Activated CD4-positive, alpha-beta T cell treated with anti-CD3 and anti-CD28 coated beads, Interleukin-2, Interleukin-4, amounts not matched to agents 100 ng/mL and 50 ng/mL, durations not matched to agents 16 hours and 8 hours (primary cell): ENCODE measurements at places on chromosomes 7 and 10.

DNA sequence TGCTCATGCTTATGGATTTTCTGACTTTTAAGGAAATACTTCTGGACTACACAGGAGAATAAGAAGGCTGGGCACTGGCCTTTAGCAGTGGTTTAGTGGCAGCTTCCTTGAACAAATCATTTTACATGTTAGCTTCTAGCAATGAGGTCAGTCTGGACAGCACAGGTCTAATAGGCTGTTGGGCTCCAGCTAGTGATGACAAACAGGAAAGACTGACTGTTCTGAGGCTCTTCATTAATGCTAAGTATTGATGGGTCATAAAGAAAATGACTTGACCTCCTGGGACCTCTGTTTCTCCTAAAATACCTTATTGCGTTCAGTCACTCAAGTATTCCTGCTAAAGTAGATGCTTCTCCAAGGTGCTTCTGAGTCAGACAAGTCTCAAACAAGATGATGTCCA lies 4.9 kb upstream of the RHOBTB1 start:
- no peak for DNase-seq

DNA sequence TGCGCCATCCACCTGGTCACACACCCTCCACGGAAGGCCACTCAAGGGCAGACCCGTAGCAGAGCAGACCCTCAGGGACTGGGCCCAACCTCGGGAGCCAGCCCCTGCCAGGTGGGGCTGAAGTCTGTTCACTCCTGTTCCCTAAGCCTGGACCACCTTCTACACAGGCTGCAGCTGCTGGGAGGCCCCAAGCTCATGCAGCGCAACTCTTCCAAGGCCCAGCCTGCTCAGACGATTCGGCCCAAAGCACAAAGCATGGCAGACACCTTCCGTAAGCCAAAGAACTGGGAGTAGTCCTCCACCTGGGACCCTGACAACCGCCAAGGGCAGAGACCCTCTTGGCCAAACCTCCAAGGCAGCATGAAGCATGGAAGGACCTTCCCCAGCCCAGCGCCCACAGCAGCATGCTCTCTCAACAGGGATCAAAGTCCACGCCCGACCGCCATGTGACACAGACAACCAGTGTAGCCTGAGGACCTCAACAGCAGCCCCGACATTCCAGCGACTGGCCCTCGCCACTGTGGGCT lies 11.5 kb downstream of the SHH start:
- no peak for DNase-seq

GRCh38 chr10:33822774-33823173 lies 488.3 kb upstream of the NRP1 start:
- no peak for DNase-seq

- DNase-seq, result no peak
Measured at GRCh38 chr7:4687956-4688355, 5.9 kb downstream of the FOXK1 start.

GRCh38 chr7:128891110-128891941 lies 19.2 kb downstream of the KCP start:
- no peak for DNase-seq

DNA sequence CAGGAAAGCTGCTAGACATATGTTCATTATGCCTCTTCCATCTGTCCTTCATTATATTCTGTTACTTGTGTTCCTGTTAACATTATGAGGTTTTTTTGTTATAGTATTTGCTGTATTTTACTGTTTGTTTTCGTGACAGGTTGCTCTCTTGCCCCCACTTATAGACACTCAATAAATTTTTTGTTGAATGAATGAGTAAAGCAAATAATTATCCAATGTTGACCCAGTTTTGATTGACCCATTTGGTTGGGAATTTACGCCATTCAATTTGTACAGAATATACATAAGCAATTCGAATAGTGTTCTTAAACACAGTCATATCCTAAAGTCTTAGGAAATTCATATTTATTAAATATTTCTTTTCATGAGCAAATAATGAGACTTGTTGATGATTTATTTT lies 11.8 kb downstream of the CCSER2 start:
- DNase-seq, result no peak

DNA sequence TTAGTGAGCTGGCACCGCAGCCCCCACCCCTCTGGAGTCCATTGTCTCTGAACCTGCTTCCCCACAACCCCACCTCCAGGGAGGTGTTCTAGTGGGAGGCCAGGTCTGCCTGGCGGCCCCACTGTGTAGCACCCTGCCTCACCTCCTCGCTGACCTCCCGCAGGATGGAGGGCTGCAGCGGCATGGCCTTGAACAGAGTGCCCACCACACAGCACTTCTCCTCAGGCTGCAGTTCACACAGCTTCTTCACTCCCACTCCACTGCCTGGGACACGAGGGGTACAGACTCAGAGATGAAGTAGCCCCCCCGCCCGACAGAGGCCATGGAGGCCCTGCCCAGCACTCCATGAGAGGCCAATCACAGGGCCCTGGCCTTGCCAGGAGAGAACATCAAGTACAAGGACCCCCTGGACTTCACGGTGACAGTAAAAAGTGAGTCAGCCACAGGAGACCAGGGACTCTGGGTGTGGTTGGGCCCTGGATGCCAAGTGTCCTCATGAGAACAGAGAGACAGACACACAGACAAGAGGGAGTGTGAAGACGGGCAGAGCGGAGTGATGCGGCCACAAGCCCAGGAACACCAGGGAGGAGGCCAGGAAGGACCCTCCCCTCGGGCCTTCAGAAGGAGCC lies 5.4 kb downstream of the POLD2 start:
- no peak for DNase-seq

- DNase-seq, result no peak
Measured at GRCh38 chr7:17152721-17153120, 145.7 kb upstream of the AHR start.

DNA sequence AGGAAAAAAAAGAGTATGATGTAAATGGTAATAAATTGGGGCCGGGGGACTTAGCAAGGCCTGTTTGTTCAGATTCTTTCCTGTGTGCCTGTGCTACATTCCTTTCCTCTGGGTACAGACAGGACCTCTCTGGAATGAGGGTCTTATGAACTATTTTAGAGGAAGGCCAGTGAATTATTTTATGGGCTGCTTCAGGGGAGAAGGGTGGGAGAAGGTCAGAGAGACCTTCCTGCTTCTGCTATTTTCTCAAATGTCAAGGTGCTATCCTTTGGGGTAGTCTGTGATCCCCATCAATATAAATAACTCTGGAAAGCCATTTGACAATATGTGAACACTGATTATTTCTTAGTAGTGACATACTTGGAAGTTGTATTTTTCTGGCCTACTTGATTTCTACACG lies 426.5 kb downstream of the SH2D4B start:
- no peak for DNase-seq

DNA sequence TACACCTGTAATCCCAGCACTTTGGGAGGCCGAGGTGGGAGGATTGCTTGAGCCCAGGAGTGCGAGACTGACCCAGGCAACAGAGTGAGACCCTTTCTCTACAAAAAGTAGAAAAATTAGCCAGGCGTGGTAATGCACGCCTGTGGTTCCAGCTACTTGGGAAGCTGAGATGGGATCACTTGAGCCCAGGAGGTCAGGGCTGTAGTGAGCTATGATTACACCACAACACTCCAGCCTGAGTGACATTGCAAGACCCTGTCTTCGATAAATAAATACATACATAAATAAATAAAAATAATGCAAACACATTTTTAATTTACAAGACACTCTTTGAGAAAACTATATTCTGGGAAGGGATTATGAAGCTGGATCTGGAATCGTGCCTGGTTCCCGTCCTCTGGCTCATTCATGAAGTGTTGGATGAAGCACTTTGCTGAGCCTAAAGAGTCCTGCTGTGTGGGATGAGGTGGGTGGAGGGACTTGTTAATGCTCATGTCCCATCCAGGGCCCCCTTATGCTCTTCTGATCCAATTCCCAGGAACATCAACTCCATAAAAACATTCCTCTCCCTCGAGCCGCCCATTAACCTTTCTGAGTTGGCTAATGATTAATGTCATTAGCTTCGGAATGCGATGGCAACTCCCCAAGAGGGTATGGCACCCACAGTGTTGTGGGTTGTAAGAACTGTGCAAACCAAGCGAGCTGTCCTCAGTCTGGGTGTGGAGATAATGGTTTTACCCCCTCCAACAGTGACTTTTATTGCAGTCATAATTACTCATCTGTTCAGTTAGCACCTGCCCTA lies 236.3 kb downstream of the BAMBI start:
- DNase-seq, result no peak

DNA sequence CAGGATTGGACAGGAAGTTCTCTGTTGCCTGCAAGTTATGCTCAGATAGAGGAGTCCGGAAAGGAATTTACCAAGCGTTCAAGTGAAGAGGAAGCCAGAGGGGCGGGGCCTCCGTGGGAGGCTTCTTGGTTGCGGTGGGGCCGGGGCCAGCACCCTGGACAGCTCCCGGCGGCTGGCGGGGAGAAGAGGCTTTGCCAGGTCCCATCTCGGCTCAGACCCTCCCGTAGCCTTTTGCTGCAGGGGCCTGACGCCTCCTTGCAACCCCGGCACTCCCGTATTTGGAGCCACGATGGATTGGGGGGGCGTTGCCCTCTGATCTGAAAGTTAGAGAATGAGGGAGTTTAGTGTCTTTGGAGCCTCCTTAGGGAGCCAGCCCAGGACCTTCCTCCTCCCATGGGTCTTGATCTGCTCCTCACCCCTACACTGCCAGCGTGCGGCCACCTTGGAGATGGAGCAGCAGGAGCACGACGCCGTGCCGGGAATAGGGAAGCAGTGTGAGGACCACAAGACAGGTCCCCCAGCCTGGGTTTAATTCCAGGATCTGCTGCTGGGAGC lies 3.1 kb upstream of the SLC18A3 start:
- peak; percentile 65 for DNase-seq

GRCh38 chr7:151925446-151926335 lies 30.6 kb upstream of the GALNTL5 start:
- DNase-seq, result peak; percentile 47

GRCh38 chr7:33716581-33717477 lies 188.5 kb upstream of the BMPER start:
- DNase-seq, result no peak

DNA sequence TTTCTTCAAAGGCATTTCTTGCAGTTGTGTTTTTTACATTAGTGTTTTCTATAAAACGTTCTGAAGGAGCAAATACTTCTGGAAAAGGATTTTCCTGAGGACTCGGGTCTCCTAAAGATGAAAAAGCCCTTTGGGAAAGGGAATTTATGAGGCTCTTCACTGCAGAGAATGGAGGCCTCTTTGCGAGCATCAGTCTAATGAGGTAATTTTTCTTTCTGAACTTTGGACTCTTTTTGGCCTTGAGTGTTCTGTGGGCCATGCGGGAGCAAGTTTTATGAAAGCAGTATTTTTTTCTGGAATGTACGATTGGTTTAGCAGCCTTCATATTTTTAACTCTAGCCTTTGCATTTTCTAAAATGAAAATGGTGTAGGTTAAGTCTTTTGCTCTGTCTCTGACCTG lies 6.4 kb upstream of the ACBD5 start:
- DNase-seq, result no peak

DNA sequence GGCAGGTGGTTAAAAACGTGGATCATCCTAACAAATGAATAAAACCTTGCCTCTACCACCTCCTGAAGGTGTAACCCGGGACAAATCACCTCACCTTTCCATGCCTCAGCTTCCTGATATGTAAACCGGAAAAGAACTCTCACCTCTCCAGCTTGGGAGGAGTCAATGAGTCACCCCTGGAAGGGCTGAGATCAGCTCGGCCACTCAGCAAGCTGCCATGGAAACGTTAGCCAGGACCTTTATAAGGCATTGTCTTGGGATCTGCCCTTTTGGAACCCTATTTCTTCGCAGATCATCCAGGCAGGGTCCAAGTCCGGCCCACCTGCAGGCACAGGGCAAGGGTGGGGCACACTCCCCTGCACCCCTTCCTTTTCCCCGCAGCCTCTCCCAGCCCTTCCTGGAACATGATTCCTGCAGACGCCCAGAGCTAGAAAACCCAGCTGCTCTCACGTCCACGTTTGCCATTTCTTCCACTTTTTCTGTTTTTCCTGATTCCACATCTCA lies 81.6 kb upstream of the PFKP start:
- DNase-seq, result no peak

DNA sequence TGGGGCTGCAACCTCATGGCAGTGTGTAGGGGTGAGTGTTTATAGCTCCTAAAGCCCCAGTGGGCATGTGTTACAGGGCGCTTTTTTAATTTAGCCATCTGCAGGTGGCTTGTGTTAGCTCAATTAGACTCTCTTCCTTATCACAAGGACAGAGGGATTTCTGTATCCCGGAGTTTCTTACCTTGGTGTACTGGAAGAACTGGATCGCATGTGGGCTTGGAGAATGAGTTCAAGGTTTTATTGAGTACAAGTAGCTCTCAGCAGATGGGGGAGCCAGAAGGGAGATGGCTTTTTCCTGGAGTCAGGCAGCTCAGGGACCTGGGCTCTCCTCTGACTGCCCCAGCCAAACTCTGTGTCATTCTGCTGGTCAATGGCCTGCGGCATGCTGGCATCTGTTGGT lies 153.5 kb upstream of the C7orf33 start:
- no peak for DNase-seq

DNA sequence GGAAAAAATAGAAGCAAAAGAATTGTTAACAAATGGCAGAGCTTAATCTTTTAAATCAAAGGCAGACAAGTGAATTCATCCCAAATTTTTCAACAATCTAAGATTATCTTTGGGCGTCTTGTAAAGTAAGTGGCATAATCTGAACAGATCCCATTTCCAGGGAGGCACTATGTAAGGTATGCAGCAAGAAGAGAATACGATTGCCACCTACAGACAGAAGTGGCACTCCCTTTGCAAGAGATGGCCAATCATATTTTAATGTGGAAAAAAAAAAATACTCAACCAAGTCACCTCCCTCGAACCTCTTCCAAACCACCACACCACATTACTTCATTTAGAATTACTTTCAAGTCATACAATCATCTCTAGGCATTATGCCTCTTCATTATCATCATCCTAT lies 4.0 kb downstream of the GFRA1 start:
- DNase-seq, result no peak

GRCh38 chr10:13189961-13190360 lies 28.6 kb downstream of the MCM10 start:
- no peak for DNase-seq
